Lung (tissue), 17 donors: ENCODE measurements at places on chromosomes 12 and 14. TPM values are rescaled to one million over a fixed set of nuclear protein-coding genes. Genes with fewer than 3 reads are reported as not detected.

DNA sequence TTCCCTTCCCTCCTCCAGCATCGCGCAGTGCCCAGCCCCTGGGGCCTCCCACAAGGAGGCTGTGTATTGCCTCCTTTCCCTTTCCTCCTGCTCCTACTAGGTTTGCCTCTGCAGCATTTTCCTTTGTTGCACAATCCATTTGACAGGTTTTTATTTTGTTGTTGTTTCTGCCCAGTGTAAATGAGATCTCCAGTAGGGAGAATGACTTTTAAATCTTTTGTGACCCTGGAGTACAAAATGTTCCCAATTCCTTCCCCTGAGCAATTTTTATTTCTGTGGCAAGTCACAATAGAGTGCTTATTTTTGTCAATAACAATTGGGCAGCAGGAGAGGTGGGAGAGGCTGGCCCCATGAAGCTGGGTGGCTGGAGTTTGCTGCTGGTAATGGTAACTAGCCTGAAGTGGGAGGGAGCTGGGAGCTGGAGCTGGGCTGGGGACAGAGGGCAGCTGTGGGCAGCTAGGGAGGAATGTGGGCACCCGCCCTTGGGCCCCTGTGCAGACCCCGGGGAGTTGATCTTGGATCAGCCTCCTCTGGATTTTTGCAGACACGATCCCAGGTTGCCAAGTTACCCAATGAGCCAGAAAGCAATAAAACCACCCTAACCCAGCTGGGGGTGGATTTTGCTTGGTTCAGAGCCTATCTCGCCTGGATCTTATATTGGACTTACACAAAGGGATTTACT is 160.1 kb downstream of the KTN1 start:
- DNase-seq, result peak; percentile 18

DNA sequence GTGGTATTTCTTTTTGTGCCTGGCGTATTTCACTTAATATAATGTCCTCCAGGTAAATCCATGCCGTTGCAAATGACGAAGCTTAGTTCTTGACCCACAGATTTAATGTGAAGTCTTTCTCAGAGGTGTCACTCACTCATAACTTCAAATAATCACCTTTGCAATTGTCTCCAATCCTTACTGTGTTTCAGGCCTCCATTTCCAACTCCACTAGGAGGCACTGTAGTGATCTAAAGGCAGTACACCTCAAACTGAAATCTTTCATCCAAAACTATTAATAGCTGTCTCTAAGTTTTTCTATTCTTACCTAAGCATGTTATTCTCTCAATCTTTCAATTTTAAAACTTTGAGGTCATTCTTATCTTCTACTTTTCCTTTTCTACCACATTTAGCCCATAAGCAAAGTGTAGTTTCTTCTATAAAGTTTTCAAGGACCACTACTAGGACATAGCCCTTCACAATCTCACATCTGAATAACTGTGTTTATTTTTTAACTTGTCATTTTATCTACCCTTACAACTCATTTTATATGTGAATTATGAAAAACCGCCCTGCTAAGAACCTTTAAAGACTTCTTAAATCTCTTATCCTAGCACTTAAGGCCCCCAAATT is 25.5 kb upstream of the FBXO34 start:
- DNase-seq, result peak; percentile 17

DNA sequence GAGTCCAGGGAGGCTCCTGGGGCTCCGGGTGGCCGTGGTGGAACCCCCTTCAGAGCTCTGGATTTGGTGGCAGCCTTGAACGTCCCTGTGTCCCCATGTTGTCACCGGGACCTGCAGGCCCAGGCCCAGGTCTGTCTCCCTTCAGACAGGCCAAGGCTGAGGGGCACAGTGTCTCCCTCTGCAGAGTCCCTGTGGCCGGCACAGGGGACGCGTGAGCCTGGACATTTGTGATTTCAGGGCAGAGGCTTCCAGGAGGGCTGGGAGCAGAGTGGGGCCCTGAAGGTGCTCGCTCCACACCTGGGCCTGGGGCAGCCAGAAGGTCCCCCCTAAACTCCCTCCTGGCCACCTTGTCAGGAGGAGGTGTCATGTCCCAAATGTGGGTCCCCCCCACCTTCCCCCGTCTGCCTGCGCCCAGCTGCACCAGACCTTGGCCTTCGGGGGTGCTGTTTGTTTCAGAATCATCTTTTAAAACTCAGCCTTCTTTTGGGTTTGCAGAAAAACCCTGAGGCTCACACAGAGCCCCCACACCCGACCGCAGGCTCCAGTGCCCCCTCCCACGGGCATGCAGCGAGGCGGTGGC is 47.6 kb downstream of the KIF26A start:
- no peak for DNase-seq

GRCh38 chr14:25953532-25954139 is 644.2 kb downstream of the NOVA1 start:
- DNase-seq, result no peak

The KRT4 gene
- 7.7 TPM for polyA plus RNA-seq
